ENCODE measurements at places on chromosomes 7 and 10. TPM values are rescaled to one million over a fixed set of nuclear protein-coding genes. Genes with fewer than 3 reads are reported as not detected.

The HECW1 gene
- not detected for total RNA-seq

The LMOD2 gene
- total RNA-seq: not detected

The CHRM2 gene
- not detected for total RNA-seq

The MGAM2 gene
- not detected for total RNA-seq

The VWA2 gene
- not detected for total RNA-seq

The COL26A1 gene
- not detected for total RNA-seq

The GIMAP7 gene
- 89.7 TPM for total RNA-seq

The PRSS37 gene
- total RNA-seq: not detected

- H3K4me1 ChIP-seq: no peaks in the 10 kb centered on the region
- H3K27me3 ChIP-seq: no peaks in the 10 kb centered on the region
- H3K27ac ChIP-seq: no peak overlapping the region
- no peak for DNase-seq
- no peak overlapping the region for H3K4me3 ChIP-seq
Observed at GRCh38 chr10:72455889-72456595, 101.3 kb upstream of the DNAJB12 start.

DNA sequence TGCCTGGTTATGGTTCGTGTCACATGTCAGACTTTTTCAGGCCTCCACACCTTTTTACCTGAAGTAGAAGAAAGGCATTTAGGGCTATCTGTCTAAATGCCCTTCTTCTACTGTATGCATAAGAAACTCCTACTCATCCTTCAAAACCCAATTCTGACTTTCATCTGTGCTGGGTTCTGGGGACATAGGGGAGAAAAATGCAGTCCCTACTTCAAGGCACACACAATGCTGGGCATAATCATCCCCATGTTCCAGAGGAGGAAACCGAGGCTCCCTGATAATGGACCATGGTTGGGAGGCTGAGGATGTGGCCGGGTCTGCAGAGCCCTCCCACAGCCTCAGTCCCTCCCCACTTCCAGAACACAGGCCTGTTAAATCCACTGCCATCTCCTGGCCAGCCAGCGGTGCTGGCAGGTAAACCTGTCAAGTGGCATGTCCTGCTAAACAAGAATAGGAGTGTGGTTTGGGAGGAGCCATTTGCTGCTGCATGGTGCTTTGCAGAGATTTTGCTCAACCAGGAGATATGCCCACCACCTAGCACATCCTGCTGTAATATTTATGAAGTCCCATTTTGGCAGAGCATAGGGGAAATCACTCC lies 32.0 kb downstream of the GRID1 start:
- no peaks in the 10 kb centered on the region for H3K36me3 ChIP-seq
- no peak for DNase-seq
- peaks cover 6% of the 10 kb centered on the region for H3K27me3 ChIP-seq
- no peaks in the 10 kb centered on the region for H3K4me1 ChIP-seq

DNA sequence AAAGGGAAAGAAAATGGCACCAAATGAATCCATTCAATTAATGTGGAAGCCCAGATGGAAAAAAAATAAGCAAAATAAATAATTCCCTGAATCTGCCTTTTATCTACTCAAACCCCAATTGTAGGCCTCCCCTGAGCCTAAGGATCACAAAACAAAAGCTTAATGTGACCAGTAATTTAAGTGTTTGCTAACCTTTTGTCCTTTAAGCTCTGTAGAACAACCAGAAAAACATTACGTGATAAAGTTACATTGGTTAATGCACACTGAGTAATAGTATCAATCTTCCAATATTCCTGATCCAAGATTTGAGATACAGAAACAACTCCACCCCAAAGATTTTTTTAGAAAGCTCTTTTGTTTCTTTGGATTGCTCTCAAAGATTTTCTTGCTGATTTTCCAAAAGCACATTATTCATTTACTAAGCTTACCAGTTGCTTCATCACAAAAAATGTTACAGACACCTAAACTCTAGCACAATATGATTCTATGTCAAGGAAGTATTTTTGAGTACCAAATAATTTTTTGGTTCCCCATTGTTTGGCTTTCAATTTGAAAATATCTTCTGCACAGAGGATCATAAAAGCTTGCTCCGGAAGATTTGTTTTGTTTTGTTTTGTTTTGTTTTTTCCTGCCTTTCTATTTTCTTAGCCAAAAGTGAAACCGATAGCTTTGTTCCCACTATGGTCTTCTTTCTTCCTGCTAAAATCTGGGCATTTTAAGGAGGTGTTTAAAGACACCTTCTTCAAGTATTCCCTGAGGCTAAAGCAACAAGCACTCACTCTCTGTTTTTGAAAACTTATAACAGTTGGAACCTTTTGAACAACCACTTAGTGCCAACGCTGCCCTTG lies 54.2 kb downstream of the TRIL start:
- no peaks in the 10 kb centered on the region for H3K36me3 ChIP-seq
- H3K27ac ChIP-seq: no peak overlapping the region
- H3K27me3 ChIP-seq: peaks cover 19% of the 10 kb centered on the region
- DNase-seq: no peak
- no peak overlapping the region for H3K4me3 ChIP-seq

- H3K27ac ChIP-seq: no peak overlapping the region
- DNase-seq: no peak
- H3K36me3 ChIP-seq: no peaks in the 10 kb centered on the region
- H3K4me1 ChIP-seq: no peaks in the 10 kb centered on the region
- no peaks in the 10 kb centered on the region for H3K27me3 ChIP-seq
Observed at GRCh38 chr10:35959252-35959651, 317.2 kb upstream of the FZD8 start.

- H3K27me3 ChIP-seq: no peaks in the 10 kb centered on the region
- DNase-seq: no peak
- H3K36me3 ChIP-seq: no peaks in the 10 kb centered on the region
- H3K4me1 ChIP-seq: peaks cover 10% of the 10 kb centered on the region
- no peak overlapping the region for H3K27ac ChIP-seq
- no peak overlapping the region for H3K4me3 ChIP-seq
Observed at GRCh38 chr10:79409726-79410085, 35.7 kb downstream of the ZCCHC24 start.

DNA sequence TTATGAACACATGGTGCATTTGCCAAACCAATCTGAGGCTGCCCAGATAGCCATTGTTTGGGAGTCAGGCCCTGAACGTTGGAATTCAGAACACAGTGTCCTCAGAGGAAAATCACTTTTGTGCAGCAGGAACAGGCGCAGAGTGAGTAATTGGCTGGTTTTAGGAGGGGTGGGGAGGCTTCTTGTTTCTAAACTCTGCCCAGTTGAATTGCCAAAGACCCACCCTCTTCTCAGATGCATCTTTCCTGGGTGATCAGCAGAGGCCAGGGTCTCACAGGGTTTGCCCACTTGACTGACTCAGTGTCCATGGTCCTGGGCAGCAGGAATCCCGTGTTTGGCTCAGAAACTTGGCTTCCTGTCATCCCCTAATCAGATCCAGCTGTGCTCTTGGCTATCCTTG lies 24.3 kb downstream of the PRLHR start:
- H3K4me3 ChIP-seq: no peak overlapping the region
- H3K36me3 ChIP-seq: no peaks in the 10 kb centered on the region

DNA sequence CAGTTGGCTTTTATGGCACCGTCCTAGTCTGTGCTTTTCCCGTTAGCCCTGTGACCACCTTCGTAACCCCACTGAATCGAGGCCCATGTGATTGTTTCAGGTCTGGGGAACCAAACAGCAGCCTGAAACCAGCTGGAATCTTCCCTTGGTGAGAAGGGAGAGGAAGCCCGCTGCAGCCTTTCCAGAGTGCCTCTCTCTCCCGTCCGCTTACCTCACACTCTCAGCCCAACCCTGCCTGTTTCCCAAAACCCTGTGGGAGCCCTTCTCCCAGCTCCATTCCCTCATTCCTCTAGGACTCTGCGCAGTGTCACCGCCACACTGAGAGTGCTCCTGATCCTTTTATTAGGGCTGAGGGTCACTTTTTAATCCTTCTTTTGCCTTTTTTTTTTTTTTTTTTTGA lies 139.6 kb downstream of the WDR37 start:
- H3K4me1 ChIP-seq: peaks cover 3% of the 10 kb centered on the region
- H3K36me3 ChIP-seq: no peaks in the 10 kb centered on the region
- H3K4me3 ChIP-seq: no peak overlapping the region
- DNase-seq: no peak

- H3K4me3 ChIP-seq: no peak overlapping the region
- H3K27me3 ChIP-seq: no peaks in the 10 kb centered on the region
- peaks cover 24% of the 10 kb centered on the region for H3K4me1 ChIP-seq
- DNase-seq: no peak
- no peaks in the 10 kb centered on the region for H3K36me3 ChIP-seq
- H3K27ac ChIP-seq: no peak overlapping the region
Observed at GRCh38 chr7:13851736-13852135, 137.7 kb downstream of the ETV1 start.
